ENCODE measurements at places on chromosomes 1 and 21.

GRCh38 chr1:27380224-27380623 lies 2.9 kb downstream of the CD164L2 start:
- DNase-seq, result no peak
- no peaks in the 10 kb centered on the region for H3K36me3 ChIP-seq
- no peak overlapping the region for H3K27ac ChIP-seq
- no peak overlapping the region for H3K4me3 ChIP-seq
- no peaks in the 10 kb centered on the region for H3K27me3 ChIP-seq
- no peaks in the 10 kb centered on the region for H3K4me1 ChIP-seq

- no peak for DNase-seq
- no peak overlapping the region for H3K4me3 ChIP-seq
- no peaks in the 10 kb centered on the region for H3K27me3 ChIP-seq
- no peaks in the 10 kb centered on the region for H3K4me1 ChIP-seq
- H3K27ac ChIP-seq, result no peak overlapping the region
These were observed 71.2 kb upstream of the NRIP1 start for GRCh38 chr21:15135867-15136629.

DNA sequence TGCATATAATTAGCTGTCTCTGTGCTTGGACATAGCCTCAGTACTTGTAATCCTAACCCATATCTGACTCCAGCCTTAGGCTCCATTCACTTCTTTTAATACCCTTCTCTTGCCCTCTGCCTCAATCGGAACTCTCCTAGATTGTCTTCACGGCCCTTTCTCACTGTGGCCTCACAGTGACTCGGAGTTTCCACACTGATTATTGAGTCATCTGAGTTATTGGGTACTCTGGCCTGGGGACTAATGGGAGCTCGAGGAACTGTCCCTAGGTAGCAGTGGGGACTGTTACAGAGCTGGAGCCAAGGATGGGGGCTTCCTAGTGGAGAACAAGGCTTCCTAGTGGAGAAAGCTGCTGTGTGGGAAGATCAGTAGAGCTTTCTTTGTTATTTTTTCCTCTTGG lies 17.0 kb downstream of the TRAF5 start:
- H3K4me1 ChIP-seq, result peaks cover 16% of the 10 kb centered on the region
- no peaks in the 10 kb centered on the region for H3K27me3 ChIP-seq
- H3K4me3 ChIP-seq, result no peak overlapping the region
- no peak overlapping the region for H3K27ac ChIP-seq
- no peaks in the 10 kb centered on the region for H3K36me3 ChIP-seq

DNA sequence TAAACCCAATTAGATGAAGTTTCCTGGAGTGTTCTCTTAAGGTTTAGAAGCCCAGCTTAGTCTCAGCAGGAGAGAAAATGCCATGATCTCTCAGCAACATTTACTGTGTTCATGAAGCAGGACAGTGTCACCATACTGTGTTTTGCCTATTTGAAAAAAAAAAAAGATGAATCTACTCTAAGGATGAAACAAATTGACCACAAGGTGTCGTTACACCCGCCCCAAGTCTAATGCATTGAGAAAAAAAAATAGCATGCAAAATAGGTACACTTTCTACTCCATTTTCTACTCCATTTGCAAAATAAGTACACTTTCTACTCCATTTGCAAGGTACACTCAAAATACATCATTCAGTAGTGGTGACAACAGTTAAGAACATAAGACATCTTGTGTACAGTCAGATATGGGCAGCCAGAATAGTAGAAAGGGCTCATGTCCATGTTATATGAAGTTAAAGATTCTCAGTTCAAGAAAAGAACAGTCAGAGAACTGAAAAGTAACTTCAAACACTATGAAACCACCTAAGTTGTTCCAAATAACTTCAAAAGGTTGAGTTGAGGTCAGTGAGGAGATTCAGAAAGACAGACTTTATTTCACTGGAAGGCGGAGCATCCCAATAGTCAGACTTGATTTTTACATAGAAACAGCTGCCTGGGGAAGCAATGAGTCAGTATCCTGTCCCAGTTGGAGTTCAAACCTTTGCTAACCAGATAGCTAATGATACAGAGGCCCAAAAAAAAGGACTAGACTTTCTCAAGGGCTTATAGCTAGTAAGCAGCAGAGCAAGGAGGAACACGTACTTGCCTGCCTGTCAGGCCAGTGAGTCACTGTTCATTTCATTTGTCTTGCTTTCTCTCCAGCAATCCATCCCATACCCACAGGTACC lies 13.3 kb downstream of the PLPPR5 start:
- H3K27ac ChIP-seq, result peak overlapping the region; percentile 62
- no peaks in the 10 kb centered on the region for H3K27me3 ChIP-seq
- H3K36me3 ChIP-seq, result no peaks in the 10 kb centered on the region
- DNase-seq, result no peak
- H3K4me3 ChIP-seq, result no peak overlapping the region

DNA sequence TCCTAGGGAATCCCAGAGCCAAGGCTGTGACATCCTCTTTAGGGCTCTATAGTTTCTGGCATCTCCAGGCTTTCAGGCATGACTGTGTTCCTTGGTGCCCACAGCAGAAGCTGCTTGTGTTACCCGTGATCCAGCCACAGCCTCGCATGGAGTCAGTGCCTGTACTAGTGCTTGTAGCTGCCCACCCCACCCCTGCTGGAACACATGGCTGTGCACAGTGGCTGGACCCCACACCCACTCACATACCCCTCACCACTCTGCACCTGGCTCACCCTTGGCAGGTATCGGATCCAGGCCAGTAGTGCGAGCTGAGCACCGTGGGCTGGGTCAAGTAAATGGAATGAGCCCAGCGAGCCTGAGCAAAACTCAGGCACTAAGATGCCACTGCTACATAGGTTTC lies 934.7 kb upstream of the PRMT6 start:
- H3K4me3 ChIP-seq, result no peak overlapping the region
- DNase-seq, result no peak
- H3K27ac ChIP-seq, result no peak overlapping the region
- no peaks in the 10 kb centered on the region for H3K27me3 ChIP-seq
- no peaks in the 10 kb centered on the region for H3K4me1 ChIP-seq

- H3K4me1 ChIP-seq, result no peaks in the 10 kb centered on the region
- H3K27me3 ChIP-seq, result no peaks in the 10 kb centered on the region
- H3K36me3 ChIP-seq, result no peaks in the 10 kb centered on the region
- no peak overlapping the region for H3K4me3 ChIP-seq
- DNase-seq, result no peak
These were observed 206.2 kb upstream of the RRP15 start for GRCh38 chr1:218078916-218079315.

- H3K36me3 ChIP-seq, result no peaks in the 10 kb centered on the region
- no peak for DNase-seq
- H3K27me3 ChIP-seq, result no peaks in the 10 kb centered on the region
- peaks cover 47% of the 10 kb centered on the region for H3K4me1 ChIP-seq
- H3K27ac ChIP-seq, result no peak overlapping the region
These were observed 281.1 kb downstream of the PTPRU start for GRCh38 chr1:29517251-29518086.

DNA sequence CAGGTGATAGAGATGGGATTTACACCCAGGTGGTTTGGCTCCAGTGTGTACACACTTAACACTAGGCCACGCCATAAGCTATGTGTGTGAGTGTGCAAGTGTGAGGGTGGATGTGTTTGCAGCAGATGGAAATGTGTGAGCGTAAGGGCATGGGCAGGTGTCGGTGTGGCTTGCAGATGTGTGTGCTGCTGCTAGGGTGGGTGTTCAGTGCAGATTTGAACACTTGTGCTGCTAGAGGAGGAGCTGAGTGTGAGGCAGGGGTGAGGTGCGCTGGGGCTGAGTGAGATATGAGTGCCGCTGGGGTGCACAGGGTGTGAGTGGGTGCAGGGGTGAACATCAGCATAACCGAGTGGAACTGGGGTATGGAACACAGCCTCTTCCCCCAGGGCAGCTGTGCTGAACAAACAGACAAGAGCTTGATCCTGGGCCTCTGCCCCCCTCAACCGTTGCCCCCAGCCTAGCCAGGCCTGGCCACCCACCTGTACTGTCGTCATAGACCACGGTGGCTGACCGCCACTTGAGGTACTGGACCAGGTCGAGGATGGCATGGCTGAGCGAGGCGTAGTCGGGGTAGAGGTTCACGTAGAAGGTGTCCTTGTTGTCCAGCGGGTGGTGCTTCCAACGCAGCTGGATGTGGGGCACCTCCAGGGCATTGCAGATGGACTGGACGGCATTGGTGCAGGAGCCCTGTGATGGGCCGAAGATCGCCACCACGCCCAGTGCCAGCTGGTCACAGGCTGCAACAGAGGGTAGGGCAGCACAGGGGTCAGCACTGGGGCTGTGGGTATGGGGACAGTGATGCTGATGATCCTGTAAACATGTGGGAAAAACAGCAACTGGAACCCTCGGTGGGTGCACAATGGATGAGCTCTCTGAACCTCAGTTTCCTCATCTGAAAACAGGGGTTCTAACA lies 153.9 kb downstream of the GRIK3 start:
- H3K36me3 ChIP-seq, result no peaks in the 10 kb centered on the region
- H3K27ac ChIP-seq, result no peak overlapping the region
- no peak overlapping the region for H3K4me3 ChIP-seq
- peaks cover 21% of the 10 kb centered on the region for H3K4me1 ChIP-seq
- H3K27me3 ChIP-seq, result no peaks in the 10 kb centered on the region
- peak; percentile 5 for DNase-seq

GRCh38 chr1:112905395-112906149 lies 50.4 kb downstream of the SLC16A1 start:
- 0 out of 2 replicates have a peak overlapping the region, but pooled peaks have one; percentile 2 for H3K27ac ChIP-seq
- no peak for DNase-seq
- no peaks in the 10 kb centered on the region for H3K27me3 ChIP-seq
- H3K4me1 ChIP-seq, result peaks cover 4% of the 10 kb centered on the region

DNA sequence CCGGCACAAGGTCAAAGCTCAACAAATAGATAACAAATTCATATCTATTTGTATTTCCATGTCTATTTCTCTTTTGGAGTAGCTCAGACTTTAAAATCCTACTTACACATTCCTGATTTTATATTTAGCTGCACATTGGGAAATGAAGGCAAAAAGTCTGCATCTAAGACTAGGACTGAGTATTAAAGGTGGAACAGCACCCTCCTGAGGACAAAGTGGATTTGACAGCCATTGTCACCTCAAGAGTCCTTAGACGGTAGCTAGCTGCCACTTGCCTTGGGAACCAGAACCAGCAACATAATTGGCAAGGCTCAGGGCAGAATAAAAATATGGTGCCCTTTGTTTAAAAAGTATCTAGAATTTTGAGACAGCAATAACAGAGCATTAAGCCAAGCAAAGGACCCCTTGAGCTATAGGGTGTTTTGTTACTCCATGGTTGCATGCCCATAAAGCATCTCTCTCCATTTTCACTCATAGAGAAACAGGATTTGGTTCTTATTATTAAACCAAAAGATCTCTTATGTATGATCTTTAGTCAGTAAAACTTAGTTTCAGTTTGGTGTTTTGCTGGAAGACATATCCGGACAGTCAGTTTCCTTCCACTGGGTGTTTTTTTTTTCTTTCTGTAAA lies 30.0 kb upstream of the SGIP1 start:
- H3K4me3 ChIP-seq, result no peak overlapping the region
- DNase-seq, result peak; percentile 53
- no peaks in the 10 kb centered on the region for H3K36me3 ChIP-seq
- peak overlapping the region; percentile 86 for H3K27ac ChIP-seq

DNA sequence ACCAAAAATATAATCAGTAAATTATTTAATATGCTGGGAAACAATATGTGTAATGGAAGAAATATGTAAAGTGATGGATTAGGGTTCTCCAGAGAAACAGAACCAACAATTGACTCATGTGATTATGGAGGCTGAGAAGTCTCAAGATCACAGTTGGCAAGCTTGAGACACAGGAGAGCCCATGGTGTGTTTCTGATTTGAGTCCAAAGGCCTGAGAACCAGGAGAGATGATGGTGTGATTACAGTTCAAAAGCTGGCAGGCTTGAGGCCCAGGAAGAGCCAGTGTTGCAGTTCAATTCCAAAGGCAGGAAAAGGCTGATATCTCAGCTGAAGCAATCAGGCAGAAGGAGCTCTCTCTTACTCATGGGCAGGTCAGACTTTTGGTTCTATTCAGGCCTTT lies 138.8 kb upstream of the NBPF11 start:
- no peaks in the 10 kb centered on the region for H3K4me1 ChIP-seq
- H3K4me3 ChIP-seq, result no peak overlapping the region
- H3K27me3 ChIP-seq, result peaks cover 23% of the 10 kb centered on the region
- no peak for DNase-seq
- no peak overlapping the region for H3K27ac ChIP-seq

DNA sequence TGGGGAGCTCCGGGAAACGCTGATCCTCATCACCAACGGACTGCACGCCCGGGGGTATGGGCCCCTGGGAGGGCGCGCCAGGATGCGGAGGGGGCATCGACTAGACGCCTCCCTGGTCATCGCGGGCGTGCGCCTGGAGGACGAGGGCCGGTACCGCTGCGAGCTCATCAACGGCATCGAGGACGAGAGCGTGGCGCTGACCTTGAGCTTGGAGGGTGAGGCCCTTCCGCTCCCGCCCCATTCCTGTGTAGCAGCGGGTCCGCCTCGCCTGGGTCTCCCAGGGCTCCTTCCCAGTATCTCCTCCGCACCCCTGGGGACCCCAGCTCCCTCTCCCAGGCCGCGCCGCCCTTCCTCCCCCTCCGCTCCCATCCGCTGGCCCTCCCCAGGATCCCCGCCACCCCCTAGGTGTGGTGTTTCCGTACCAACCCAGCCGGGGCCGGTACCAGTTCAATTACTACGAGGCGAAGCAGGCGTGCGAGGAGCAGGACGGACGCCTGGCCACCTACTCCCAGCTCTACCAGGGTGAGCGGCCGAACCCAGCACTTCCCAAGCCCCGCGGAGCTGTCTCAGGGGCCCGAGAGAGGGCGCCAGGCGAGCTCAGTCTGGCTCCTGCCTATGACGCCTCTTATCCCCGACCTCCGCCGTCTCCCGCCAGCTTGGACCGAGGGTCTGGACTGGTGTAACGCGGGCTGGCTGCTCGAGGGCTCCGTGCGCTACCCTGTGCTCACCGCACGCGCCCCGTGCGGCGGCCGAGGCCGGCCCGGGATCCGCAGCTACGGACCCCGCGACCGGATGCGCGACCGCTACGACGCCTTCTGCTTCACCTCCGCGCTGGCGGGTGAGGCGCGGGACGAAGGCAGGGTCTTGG lies 5.0 kb downstream of the HAPLN2 start:
- DNase-seq, result peak; percentile 87
- no peak overlapping the region for H3K27ac ChIP-seq
- peaks cover 13% of the 10 kb centered on the region for H3K4me1 ChIP-seq
- H3K36me3 ChIP-seq, result no peaks in the 10 kb centered on the region
- H3K27me3 ChIP-seq, result peaks cover 29% of the 10 kb centered on the region

- H3K27ac ChIP-seq, result no peak within 1 kb of the TSS
- DNase-seq, result no peak
- peaks cover 16% of the 10 kb centered on the region for H3K4me1 ChIP-seq
- H3K4me3 ChIP-seq, result no peak within 1 kb of the TSS
These were observed at the start of gene PTPN22 for GRCh38 chr1:113871597-113872113. Gene PTPN22 (minus strand): TSS chr1:113871712.
